ENCODE measurements at places on chromosomes 7 and 10. TPM values are rescaled to one million over a fixed set of nuclear protein-coding genes. Genes with fewer than 3 reads are reported as not detected.

DNA sequence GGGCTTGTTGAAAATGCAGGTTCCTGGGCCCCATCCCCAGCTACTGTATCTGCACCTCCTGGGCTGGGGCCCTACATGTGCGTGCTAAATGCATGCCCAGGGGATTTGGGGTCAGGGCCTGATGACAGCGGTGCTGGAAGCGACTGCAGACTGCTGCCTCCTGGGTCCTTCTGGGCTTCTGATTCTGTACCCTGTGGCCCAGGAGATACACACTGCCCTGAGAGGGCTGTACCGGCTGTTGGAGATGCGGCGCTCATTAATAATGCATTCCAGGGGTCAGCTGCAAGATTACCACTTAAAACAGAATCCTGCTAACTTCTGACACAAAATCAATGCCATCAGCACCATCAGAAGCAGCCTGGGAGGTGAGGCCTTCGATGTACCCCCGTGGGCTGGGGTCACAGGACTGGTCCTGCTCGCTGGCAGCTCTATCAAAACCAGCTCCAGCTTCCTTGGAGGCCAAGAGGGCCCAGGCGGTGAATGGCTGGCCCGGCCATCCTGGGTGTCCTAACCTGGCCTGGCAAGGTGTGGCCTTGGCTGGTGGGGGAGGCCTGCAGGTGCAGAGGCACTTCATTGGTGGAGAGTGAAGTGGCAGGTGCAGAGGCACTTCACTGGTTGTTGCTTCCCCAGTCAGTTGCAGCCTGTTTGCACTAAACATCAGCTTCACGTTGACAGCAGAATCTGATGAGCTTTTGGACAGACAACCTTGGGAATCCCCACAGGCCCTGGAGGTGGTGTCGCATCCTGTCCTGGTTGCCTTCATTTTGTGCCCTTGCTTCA, 79.2 kb downstream of the GLRX3 start:
- no peak overlapping the region for H3K4me3 ChIP-seq
- no peak overlapping the region for H3K27ac ChIP-seq
- H3K27me3 ChIP-seq = no peaks in the 10 kb centered on the region
- H3K4me1 ChIP-seq = no peaks in the 10 kb centered on the region
- no peaks in the 10 kb centered on the region for H3K36me3 ChIP-seq

GRCh38 chr10:129662426-129662825, 195.4 kb downstream of the MGMT start:
- H3K36me3 ChIP-seq = no peaks in the 10 kb centered on the region
- DNase-seq = no peak
- H3K27ac ChIP-seq = no peak overlapping the region

GRCh38 chr7:139109188-139109982, at the start of gene ZC3HAV1:
Gene ZC3HAV1 (minus strand): TSS chr7:139109720. CDS start chr7:139109331, 389 bp downstream.
- H3K4me3 ChIP-seq = peak within 1 kb of the TSS; percentile 69
- no peaks in the 10 kb centered on the region for H3K27me3 ChIP-seq
- peak within 1 kb of the TSS; percentile 64 for H3K27ac ChIP-seq
- peak; percentile 79 for DNase-seq

- peak overlapping the region; percentile 56 for H3K27ac ChIP-seq
- H3K27me3 ChIP-seq = no peaks in the 10 kb centered on the region
- H3K4me1 ChIP-seq = peaks cover 17% of the 10 kb centered on the region
- peak; percentile 76 for DNase-seq
- peaks cover 12% of the 10 kb centered on the region for H3K36me3 ChIP-seq
Measured at GRCh38 chr10:79286318-79286951, 60.8 kb upstream of the PPIF start.

TUBAL3 gene
- not detected for polyA plus RNA-seq
